CD4-positive, alpha-beta T cell treated with Interferon gamma for 1 hour (primary cell): ENCODE measurements at places on chromosomes 13 and 19.

DNA sequence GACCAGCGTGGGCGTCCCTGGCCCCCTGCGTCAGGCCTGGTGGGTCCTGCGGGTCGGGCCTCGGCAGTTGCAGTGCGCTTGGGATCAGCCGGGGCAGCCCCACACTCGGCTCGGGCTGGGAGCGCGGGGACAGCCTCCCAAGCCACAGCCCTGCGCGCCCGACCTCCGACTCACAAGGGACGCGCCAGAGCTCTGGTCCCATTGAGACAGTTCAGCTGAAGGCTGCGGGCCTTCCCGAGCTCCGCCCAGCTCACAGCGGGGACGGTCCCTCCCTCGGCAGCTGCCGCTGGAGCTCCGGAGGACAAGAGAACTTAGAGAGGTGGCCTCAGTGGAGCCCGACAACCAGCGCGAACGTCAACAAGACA is 45.7 kb upstream of the ZNF730 start:
- no peak for DNase-seq

DNA sequence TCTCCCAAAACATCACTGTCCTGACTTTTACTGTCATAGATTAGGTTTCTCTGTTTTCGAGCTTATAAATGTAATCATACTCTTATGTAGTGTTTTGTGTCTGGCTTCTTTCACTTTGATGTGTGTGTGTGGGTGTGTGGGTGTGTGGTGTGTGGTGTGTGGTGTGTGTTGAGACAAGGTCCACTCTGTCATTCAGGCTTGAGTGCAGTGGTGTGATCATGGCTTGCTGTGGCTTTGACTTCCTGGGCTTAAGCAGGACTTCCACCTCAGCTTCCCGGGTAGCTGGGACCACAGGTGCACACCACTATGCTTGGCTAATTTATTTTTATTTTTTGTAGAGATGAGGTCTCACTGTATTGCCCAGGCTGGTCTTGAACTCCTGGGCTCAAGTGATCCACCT is 59.6 kb downstream of the PDS5B start:
- no peak for DNase-seq

- DNase-seq = no peak
These were observed 54.5 kb downstream of the CCDC70 start for GRCh38 chr13:51916051-51916818.

DNA sequence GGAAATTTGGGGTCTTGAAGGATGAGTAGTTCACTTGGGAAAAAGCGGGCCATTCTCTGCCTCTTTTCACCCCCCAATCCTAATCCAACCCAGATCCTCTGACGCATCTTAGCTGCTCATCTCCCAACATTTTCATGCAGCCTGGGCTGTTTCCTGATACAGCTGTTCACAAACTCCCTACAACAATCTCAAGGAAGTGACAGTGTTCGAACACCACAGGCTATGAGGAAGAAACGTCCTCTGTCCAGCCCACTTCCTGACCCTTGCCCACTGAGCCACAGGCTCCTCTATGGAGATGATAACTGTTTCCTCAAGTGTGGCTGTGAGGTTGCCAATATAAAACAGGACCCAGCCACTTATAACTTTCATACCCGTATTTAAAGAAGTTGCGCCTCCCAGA is 16.2 kb downstream of the LMTK3 start:
- no peak for DNase-seq

DNA sequence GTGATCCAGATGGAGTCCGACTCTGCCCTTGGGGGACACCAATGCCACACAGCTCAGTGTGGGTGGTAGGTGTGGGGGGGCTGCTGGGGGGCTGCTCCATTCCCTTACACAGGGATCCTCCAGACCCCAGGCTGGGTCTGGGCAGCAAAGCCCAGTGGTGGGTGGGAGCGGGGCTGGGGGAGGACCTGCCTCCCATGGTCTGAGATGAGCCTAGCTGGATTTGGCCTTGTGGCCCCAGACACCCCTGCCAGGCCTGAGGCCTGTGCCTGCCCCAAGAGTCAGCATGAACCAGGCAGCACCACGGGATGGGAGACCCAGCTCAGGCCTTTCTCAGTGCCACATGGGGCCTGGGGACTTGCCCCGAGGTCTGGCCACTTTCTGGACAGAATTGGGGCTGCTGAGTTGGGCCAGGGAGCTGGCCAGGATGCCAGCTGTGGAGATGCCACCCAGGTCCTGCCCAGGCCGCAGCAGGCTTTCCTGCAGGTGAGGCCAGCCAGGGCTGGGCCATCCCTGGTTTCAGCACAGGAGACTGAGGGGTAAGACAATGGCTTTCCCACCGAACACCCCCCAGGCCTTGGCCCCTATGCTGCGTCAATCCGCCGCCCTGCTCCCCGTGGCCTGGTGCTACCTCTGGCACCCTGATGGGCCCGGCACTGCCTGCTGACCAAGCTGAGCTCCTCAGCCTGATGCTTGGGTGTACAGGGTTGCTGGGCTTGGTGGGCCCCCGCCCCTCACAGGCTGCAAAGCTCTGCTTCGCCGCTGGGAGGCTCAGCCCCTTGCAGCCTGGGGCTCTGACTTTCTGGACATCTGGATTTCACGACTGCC is 24.2 kb downstream of the CEBPG start:
- DNase-seq = no peak

- DNase-seq = no peak
These were observed 64.8 kb upstream of the ZNF536 start for GRCh38 chr19:30307191-30307974.

DNA sequence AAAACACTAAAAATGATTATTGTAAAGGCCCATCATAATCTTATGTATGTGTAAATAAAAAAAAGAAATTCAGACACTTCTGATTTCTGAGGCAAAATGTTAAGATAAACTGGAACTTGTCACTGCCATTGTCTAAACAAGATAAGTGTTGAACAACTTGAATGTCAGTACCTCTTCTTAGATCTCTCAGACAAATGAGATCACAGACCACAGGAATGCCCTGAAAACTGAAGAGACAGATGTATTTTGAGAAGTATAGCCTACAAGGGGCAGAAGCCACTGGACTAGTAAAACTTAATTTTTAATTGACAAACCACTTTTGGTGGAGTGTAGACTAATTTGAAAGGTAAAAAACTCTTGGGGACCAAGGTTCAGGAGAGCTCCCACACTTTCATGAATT is 375.5 kb upstream of the SLITRK5 start:
- no peak for DNase-seq

GRCh38 chr13:112531263-112531794 is 56.6 kb downstream of the TUBGCP3 start:
- no peak for DNase-seq

- DNase-seq = no peak
These were observed 17.2 kb upstream of the RAB8A start for GRCh38 chr19:16094360-16095070.

DNA sequence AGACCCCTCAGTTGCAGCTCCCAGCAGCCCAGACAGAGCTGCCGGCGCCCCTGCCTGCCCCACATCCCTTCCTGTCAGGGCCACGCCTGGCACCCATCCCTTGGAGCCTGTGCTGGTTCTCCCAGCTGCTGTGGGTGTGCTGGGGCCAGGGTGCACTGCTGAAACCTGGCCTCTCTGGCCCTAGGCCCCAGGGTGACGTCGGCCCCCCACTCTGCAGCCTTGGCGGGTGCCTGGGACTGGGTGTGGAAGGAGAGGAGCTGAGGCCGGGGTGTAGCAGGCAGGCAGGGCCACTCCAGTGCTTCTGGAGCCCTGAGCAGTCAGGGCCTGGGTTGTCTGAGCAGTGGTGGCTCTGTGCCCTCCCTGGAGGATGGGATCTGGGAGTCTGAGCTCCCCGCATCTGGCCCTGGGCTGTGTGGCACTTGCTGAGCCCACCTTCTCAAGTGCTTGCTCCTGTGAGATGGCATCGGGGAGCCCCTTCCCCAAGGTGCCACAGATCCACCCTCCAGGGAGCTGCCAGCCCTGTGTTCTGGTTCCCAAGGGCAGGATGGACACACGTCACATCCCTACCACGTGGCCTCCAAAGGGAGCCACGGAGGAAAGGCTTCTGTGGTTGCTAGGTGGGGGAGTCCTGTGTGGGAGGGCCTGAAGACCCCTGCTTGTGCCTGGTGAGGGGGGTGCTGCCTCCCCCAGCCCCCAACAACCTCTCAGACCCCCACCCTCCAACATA is 5.2 kb downstream of the PLEKHJ1 start:
- no peak for DNase-seq

DNA sequence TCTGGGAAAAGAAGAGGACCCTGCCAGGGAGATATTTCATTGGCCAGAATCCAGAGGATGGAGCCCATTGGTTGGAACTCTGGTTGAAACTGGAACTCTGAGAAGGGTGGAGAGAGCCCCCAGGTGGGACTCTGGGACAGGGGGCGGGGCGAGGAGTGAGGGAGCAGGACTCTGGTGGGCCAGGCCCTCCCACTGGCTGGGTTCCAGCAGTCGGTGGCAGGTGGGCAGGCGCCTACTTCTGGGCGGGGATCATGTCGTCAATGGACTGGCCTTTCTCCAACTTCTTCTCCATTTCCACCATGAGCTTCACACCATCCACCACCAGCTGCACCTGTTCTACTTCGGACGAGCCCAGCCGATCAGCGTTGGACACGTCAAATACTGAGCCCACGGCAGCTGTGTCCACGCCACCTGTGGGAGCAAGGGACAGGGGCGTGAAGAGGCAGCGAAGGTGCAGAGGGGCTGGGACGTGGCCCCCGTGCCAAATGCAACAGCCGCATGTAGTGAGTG is 16.1 kb downstream of the CKM start:
- DNase-seq = no peak

DNA sequence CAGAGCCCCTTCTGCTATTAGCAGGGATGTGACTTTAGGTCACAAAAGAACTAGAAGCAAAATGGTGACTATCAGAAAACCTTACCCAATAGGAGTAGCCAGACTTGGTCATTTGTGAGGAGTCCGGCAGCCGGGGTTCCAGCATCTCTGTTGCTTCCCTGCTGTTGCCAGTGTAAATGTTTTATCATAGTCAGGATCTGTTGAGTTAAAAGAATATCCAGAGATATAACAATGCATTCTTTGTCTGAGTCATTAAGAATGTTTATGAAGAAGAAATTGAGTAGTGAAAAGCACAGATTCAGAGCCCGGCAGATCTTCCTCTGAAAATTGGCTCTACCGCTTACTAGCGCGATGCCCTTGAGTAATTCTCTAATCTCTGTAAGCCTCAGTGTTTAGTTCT is 84.2 kb downstream of the COL4A2 start:
- no peak for DNase-seq

DNA sequence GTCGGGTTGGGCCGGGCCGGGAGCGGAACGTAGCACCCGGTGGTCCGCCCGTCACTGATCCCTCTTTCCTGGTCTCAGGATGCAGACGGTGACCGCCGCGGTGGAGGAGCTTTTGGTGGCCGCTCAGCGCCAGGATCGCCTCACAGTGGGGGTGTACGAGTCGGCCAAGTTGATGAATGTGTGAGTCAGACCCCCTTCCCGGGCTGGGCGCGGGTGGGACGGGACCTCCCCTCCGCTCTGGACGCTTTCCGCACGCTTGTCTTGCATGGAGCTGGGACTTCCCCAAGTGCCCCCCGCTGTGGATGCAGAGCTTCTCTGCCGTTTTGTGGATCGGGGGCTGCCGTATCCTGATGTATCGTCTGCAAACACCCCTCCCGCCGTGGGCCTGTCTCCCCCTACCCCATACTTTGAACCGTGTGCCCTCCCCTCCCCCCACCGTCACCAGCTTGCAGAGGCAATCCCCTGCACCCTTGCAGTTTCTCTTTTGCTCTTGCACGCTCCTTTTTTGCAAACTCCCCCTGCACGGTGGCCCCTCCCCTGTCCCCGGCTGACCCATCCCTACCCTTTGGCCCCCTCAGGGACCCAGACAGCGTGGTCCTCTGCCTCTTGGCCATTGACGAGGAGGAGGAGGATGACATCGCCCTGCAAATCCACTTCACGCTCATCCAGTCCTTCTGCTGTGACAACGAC is 669 bp downstream of the GADD45B start:
- DNase-seq = peak; percentile 44

DNA sequence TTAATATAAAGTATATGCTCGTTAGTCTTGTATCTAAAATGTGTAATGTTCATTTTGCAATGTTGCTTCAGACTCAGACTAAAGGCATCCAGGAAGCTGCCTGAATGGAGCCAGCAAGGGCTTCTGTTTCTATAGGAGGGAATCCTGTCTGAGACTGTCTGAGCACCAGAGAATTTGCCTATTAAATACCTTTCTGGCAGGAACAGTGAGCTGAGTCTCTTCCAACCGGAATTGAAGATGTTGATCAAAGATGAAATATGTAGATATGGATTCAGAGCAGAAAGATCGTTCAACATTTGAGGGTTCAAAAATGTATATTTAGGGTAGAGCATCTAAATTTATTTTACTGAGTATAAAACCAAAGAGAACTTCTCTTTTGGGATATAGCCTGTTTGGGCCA is 20.9 kb downstream of the MYO16 start:
- no peak for DNase-seq

DNA sequence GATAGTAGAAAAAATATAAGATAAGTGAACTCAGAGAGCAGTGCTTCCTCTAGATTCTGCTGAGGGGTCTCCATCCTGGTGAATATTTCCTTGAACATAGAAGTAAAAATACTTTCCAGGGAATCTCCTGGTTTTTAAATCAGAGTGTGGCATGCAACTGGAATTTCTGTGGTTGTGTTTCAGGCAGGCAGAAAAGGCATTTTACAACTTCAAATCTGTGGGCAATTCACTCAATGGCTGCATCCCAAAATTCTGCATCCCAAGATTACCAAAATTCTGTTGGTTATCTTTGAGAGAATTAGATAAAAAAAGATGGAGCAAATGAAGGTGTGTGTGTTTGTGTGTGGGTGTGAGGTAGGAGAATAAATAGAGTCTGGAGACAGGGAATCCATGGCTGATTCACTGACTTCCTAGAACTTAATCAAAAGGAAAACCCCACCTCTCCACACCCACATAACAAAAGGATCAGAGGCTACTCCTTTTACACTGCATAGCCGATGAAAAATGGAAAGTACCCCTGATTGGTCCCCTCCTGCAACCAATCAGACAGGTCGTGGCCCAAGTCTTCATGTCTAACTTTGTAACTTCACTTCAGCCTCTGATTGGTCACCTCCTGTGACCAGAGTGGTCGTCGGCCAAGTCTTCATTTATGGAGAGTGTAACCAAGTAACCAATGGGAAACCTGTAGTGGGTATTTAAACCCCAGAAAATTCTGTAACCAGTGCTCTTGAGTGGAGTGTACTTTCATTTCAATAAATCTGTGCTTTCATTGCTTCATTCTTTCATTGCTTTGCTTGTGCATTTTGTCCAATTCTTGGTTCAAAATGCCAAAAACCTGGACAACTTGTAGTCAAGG is 112.8 kb downstream of the DLEU7 start:
- DNase-seq = no peak

DNA sequence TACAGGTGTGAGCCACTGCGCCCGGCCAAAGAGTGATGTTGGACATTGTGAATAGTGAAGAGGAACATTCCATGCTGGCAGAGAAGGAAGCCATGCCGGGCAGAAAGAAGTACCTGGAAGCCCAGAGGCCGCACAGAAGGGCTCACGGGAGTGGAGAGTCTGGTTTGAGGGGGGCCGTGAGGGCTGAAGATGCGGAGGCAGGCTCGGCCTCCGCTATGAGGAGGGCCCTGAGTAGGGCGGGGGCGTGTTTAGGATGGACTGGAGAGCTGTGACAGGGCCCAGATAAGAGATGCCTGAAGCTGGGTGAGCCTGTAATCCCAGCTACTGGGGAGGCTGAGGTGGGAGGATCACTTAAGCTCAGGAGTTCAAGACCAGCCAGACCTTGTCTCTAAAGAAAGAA is 1.6 kb downstream of the JOSD2 start:
- no peak for DNase-seq
